Activated T-helper 17 cell treated with anti-CD3 and anti-CD28 coated beads, Interleukin-2, amount 50 U/mL, for 72 hours (primary cell): ENCODE measurements at places on chromosomes 12 and 14.

- no peak for ATAC-seq
These were observed 365.5 kb downstream of the ETNK1 start for GRCh38 chr12:22990501-22990900.

GRCh38 chr14:51369814-51370213 lies 129.8 kb downstream of the TMX1 start:
- ATAC-seq: no peak

- ATAC-seq: no peak
These were observed 9.1 kb upstream of the ATG101 start for GRCh38 chr12:52060498-52061177.

- ATAC-seq: peak; percentile 39
These were observed 17.7 kb downstream of the SMIM41 start for GRCh38 chr12:52097045-52097666.

DNA sequence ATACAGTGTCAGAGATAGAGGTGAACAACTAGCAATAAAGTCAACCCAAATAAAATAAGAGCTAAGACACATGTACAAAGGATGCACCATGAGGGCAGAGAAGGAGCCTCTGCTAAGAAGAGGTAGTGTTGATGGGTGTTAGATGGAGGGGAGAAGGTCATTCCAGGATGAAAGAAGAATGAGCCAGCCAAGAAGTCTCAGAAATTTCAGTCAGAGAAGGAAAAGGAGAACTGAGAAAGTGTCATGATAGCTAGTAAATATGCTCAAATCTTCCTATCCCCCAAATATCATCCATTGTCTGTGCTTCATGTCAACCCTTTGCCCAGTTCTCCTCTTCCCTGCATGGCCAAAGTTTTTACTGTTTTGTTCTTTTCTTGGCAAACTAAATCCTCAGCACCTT lies 225.2 kb upstream of the BTG1 start:
- no peak for ATAC-seq

DNA sequence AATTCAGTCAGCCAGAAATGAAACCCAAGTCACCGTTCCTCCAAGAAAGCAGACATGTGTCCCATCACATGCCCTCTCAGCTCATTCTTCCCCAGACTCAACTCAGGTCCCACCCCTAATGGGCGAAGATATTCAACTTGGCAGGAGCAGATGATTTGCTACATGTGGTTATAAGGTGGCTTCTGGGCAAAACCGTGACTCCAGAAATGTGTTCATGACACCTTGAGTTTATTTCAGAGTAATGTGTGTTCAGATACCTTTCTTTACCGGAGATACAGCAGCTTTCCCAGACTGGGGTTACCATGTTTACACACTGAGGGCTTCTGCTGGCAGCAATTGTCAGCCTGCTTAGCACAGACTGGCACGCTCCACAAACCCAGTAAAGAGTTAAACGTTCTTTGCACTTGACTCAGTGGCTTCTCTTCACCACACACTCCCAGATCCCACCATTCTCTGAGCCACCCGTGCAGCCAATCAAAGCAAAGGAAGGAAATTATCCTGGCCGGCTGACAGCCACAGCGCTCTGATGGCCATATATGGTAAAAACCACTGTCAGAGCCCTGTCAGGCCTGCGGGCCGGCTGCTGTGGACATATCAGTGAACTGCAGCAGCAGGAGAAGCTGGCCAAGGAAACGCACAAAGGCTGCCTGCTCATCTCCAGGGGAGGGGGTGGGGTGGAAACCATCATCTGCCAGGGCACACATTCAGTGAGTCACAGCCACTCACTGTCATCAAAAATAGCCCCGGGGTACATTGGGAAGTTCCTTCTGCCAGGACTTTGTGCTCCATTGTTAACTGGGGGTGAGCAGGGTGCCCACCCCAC lies 39.9 kb downstream of the CORO1C start:
- ATAC-seq: peak; percentile 68

DNA sequence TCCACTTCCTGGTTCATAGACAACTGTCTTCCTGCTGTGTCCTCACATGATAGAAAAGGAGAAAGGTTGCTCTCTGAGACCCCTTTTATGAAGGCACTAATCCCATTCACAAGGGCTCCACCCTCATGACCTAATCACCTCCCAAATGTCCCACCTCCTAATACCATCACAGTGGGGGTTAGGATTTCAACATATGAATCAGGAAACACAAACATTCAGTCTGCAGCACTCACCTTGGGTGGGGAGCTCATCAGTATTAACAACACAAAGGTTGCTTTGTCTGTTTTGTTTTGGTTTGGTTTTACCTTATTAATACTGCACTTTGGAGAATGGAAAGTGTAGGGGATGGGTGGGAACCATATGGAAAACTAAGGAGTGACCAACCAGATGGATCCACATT lies 10.5 kb upstream of the SMCO2 start:
- ATAC-seq: no peak

DNA sequence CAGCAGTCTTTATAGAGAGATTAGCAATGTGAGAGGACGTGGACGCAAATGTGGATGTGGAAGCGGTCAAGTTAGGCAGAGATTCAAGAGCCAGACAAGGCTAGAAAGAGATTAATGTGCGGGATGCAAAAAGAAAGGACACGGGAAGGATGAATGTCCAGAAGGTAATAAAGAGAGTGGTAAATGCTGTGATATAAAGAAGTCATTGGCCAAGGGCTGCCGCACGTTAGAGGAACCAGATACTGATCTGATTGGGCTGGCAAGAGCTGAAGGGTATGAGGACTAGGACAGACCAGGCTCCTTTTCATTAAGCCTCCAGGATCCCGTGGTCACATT lies 59.5 kb downstream of the DHRS2 start:
- no peak for ATAC-seq

DNA sequence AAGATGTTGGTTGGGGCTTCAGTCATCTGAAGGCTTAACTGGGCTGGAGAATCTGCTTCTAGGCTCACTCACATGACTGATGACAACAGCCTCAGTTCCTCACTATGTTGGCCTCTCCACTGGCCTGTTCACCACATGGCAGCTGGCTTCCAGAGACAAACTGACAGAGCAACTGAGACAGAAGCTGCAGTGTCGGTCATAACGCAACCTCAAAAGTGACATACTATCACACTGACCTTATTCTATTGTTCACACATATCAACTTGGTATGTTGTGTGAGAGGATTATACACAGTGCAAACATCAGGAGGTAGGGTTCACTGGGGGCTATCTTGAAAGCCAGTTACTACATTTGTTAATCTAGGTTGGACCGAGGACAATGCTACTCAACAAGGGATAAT lies 92.9 kb downstream of the PAWR start:
- ATAC-seq: no peak

DNA sequence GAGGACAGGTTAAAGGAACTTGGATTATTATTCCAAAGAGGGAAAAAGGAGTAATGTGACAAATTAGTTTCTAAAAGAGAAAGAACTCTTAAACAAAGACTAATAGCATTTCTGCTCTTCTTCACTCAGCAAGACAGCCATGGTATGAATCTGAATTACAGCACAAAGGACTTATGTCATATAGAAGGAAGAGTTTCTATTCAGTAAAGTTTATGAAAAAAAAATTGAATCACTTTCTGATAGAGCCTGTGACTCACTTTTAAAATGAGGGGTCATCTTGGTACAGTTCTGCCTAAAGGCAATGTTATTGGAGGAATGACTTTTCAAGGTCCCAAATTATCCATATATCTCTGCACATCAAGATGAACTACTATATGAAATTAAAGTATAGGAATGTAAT lies 101.7 kb downstream of the DUSP6 start:
- ATAC-seq: peak; percentile 18

GRCh38 chr14:91649930-91650329 lies 82.0 kb downstream of the CATSPERB start:
- ATAC-seq: no peak

DNA sequence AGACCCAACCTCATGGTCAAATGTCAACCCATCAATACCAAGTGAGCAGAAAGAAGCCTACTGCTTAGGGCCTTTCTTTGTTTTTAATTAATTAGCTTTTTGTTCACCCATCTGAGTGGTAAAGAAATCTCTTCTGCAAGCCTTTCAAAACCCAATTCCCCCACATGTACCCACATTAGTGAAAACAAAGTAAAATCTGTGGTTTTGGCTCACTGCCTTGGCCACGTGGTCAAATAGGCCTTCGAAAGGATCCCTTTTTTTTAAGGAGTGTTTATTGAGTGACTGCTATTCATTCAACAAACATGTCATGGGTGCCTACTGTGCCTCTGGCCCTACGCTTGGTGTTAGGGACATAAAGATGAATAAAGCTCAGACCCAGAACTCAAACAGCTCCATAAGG lies 160.1 kb downstream of the NUAK1 start:
- no peak for ATAC-seq

- no peak for ATAC-seq
These were observed 97.6 kb downstream of the GARIN6 start for GRCh38 chr12:99745121-99745520.

- no peak for ATAC-seq
These were observed 451.6 kb downstream of the RGS6 start for GRCh38 chr14:72383865-72384264.

DNA sequence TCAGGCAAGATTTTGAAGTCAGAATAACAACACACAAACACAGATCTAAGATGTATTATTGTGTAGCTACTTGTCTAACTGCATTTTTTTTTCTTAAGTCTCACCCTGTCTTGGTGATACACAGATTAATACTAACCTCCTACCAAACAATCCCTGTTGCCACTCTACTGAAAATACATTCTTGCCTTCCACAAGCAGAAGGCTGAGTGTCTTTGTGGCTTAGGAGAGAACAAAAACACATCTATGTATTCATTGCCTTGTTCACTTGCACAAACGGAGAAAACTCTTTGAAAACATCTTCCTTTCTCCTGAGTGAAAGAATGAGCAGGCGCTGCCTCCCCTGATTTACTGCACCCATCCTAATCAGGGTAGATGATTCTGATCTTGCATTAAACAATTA lies 642.2 kb downstream of the DIO2 start:
- ATAC-seq: no peak

DNA sequence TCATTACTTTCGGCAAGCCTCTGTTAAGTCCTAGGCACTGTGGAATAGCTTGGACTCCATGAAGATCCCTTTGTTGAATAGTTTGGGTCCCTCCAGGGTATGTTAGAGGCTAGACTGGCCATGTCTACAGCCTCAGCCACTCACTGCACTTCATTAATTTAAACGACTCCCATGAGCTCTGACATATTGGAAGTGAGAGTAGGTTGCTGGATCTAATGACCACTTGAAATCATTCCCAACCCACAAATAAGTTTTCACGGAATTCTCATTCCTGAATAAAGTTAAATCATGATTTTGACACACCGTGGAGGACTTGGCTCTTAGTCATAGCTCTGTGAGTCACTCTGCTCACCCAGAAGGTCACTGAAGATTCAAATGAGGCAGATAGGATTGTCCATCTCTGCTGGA lies 21.4 kb upstream of the APPL2 start:
- ATAC-seq: no peak

DNA sequence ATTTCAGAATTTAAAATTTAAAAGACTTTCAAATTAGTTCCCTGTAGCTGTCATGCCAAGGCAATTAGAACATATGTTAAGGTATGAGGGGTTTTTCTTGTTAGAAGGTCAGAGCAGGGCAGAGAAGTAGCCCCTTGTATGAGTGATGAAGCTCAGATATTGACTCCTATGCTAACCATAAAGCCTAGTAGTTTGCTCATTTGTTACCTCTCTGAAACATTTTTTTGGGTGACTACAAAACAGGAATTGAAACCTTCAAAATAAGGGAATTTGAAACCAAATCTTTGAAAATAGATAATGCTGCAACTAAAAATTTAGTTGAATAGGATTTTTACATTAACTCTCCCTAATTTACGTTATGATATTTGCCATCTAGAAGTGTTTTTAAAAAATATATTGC lies 333.5 kb downstream of the NAV3 start:
- ATAC-seq: no peak

- no peak for ATAC-seq
These were observed 17.4 kb downstream of the COL2A1 start for GRCh38 chr12:47986832-47987231.

DNA sequence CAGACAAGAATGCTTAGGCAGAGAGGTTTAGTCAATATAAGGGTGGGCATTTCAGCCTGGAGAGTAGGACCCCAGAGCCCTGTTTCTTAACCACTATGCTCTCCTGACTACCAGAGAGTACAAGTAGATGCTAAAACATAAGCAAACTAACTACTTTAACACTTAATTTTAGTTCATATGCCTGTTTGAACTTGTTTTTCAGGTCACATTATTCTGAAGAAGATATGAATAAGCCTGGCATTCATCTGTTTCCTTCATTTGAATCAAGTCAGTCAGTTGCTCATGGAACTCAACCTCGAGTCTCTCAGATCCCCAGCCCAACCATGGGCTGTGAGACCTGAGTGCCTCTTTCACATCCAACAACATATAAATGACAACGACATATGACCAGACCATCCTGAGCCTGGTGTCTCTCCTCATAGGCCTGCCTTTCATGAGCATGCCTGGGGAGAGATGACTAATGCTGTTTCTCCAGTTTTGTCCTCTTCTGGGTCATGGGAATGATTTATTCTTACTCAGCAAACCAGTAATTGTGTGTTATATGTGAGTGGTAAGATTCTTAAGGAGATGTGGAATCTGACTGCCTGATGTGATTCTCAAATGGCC lies 251.1 kb upstream of the BTG1 start:
- ATAC-seq: peak; percentile 68

- ATAC-seq: no peak
These were observed 6.6 kb downstream of the PHB2 start for GRCh38 chr12:6963791-6964413.

- ATAC-seq: no peak
These were observed 27.5 kb upstream of the C14orf180 start for GRCh38 chr14:104551851-104552737.

DNA sequence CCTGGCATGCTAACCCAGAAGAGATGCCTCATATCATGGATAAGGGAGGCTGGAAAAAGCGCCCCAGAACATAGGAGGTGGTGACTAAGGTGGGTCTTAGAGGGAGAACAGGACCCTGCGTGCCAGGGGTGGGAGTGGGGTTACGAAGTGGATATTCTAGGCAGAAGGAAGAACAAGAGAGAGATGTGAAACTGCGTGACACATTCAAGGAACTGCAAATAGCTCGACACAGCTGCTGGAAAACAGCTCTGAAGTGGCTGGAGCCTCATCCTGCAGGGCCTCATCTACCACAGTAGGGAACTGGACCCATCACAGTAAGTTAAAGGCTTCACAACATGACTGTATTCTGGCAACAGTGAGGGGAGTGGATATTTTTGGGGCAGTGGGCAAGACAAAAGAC lies 61.1 kb downstream of the RNF34 start:
- ATAC-seq: peak; percentile 51
